Stimulated activated CD4-positive, alpha-beta T cell treated with anti-CD3 and anti-CD28 coated beads, Interleukin-12 subunit alpha, Interleukin-12 subunit beta, amount 100 ng/mL, for 4 hours (primary cell): ENCODE measurements at places on chromosomes 12 and 14.

- DNase-seq, result no peak
Observed at GRCh38 chr12:110546339-110546738, 36.8 kb downstream of the PPTC7 start.

DNA sequence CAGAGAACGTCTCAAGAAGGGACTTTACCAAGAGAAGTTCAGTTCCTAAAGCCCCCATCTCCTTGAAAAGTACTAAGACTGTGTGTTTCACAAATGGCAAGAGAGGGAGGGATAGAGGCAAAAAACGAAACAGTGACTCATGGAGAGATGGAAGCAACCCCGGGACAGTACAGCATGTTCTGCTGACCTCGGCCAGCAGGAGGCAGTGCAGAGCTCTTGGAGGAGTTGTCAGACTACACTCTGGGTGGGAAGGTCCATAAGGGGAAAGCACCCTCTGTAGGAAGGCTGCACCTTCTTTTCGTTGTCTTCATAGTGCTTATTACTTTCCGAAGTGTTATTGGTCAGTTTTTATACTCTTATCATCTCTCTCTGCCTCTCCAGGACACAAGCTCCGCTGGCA, 525.2 kb upstream of the CCDC196 start:
- DNase-seq, result peak; percentile 71

- no peak for DNase-seq
Observed at GRCh38 chr14:98186140-98186539, 1085.9 kb downstream of the BCL11B start.

- DNase-seq, result no peak
Observed at GRCh38 chr12:26323673-26324072, 128.3 kb downstream of the SSPN start.

DNA sequence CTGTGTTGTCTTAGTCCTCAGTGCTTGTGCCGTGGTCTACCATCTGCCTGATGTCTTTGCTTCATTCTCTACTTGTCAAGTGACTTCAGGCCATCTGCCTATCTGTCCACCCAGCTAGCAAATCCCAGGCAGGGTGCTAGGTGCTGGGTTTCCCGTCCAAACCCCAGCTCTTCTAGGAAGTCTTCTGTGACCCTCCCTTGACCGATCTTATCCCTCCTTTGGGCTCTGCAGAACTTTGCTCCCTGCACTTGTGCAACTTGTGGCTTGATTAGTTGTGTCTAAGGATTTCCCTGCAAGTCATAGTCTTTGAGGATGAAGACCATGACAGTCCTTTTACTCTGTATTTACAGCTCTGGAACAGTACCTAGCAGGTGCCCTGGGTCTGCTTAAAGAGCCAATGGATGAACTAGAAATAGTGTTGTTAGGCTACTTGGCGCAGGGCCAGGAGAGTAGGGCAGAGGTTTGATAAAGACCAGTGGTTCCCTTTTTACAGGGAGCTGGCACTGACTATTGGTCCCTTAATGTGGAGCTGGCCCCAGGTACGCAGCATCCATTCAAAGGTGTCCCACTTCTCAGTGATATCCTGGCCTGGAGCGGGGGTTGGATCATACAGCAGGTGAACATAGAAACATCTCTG, 60.1 kb downstream of the ADCK1 start:
- no peak for DNase-seq
